ENCODE measurements at places on chromosomes 11 and 22.

DNA sequence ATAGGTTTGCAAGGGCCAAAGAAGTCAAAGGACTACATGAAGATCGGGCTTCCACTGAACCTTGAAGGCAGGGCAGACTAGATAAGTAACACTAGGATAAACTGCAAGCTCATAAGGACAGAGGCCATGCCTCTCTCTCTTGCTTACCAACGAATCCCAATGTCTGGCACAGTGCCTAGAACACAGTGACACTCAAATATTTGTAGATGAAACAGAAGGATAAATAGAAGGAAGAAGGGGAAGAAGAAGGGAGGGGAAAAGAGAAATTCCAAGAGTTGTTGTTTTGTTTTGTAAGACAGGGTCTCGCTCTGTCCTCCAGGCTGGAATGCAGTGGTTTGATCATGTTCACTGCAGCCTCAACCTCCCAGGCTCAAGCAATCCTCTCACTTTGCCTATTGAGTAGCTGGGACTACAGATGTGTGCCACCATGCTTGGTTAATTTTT lies 26.9 kb downstream of the SIK3 start:
- DNase-seq = no peak

DNA sequence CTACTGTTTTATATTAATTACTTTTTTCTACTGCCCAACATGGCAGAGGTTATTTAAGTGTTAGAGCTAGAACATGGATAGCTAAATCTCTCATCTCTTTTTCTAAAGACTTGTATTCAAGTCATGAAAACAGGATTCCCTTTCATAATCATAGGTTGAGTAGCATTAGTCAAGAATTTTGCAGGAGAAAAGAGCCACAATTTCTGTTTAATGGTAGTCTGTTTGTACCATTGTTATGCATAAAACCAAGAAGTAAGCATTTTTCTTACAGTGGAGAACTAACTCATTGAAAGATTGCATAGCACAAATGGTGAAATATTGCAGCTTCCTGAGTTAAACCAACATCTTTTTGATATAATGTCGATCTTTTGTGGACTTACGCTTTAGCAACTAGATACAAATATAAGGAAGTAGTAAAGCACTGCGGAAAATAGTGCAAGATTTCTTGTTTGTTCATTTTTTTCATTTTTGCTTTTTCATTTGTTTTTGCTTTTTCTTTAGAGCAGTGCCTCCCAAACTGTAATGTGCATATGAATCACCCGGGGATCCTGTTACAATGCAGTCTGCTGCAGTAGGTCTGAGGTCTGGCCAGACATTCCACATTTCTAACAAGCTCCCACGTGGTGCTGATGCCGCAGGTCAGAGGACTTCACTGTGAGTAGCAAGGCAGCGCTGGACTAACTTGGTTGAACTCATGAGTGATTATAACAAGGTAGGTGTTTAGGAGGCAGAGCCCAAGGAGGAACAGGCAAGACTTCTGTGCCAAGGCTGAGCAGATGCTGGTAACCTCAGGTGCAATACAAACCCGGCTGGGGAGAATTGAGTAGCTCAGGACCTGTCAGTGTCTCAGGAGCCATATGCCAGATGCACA lies 4.6 kb downstream of the ETS1 start:
- no peak for DNase-seq

GRCh38 chr11:17991783-17992433 lies 20.9 kb downstream of the SERGEF start:
- peak; percentile 60 for DNase-seq

- no peak for DNase-seq
These were observed at the start of gene JAML for GRCh38 chr11:118224511-118225188. Gene JAML, minus strand, starts transcription at chr11:118225011. Its CDS starts 10,145 bp downstream, at chr11:118214866.

DNA sequence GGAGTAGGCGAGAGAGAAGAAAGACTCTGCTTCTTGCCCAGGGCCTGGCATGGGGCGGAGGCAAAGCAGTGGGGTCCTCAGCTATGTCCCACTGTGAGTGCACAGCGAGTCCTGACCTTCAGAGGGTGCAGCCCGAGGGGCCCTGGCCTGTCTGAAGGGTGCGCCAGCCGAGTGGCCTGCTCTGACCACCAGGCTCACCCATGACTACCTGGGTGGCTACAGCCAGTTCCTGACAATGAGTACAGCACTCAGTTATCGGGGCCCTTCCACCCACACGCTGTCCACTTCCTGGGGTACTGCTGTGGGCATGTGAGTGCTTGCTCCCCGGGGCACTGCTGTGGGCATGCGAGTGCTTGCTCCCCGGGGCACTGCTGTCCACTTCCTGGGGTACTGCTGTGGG lies 74.1 kb upstream of the B3GAT1 start:
- DNase-seq = no peak

- peak; percentile 52 for DNase-seq
These were observed 51.2 kb upstream of the EMID1 start for GRCh38 chr22:29154364-29155048.

- DNase-seq = no peak
These were observed 1.9 kb upstream of the MOGAT2 start for GRCh38 chr11:75715688-75716087.

DNA sequence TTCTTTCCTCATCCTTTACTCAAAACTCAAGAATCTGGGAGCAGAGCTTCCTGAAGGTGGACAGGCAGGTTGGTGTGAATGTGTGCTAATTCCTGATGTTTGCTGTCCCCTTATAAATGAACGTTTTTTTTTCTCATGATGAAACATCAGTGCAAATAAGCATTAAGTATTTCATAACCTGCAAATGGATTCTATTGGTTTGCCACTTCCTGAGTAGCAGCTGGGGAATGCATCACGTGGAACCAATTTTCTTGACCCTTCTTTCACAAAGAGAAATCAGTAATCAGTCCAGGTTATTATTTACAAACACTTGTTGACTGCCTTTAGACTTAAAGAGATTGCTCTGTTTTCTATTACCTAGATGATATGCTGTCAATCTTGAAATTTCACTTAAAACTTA lies 40.1 kb upstream of the SCN3B start:
- no peak for DNase-seq

GRCh38 chr22:18058371-18059093 lies 19.3 kb upstream of the PEX26 start:
- no peak for DNase-seq

DNA sequence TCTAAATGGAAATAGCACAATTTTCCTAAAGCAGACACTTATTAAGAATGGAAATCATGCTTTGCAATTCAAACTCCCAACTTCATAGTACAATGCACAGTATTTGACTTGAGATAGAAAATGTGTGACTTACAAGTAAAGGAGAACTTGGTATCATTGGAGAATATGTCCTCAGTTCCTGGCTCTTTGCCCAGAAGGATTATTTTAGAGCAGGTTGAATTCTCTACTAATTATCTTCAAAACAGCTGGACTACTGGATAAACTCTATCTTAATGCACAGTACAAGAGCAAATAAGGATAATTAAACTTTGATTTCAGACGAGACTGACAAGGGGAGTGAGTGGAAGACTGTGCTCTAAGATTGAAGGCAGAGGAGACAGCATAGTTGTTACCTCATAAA lies 839.4 kb downstream of the OPCML start:
- DNase-seq = no peak

DNA sequence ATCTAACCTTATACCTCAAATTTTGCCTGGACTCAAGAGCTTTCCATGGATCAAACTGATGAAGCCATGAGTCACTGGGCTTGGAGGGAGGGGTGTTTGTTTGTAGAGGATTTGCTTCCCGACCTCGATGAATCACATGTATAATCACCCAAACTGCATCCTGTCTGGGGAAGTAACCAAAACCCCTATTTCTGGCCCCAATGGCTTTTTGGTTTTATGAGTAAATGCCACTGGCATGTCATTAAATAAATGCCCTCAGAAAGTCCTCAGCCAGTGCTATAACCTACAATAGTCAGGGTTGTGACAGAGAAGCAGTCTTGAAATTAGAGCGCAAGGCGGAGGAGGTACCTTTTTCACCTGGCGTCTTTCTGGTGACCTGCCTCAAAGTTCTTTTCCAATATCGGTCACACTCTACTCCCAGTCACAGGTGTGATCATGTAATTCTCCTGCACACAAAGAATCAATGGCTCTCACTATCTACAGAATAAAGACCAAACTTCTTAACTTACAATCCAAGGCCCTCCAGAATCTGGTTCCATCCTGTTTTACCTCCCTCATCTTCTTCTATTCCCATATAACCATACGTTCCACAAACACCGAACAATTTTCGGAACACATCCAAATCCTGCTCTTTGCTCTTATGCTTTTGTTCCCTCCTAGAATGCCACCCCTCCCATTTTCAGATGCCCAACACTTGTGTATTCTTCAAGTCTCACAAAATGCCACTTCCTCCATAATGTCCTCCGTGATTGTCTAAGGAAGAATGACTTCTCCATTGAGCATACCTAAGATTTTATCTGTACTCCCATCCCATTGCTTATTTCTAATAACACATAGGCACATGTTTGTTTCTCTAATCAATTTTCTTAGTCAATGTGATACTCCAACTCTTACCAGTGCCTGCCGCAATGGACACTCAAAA lies 81.3 kb upstream of the BLID start:
- DNase-seq = peak; percentile 48

GRCh38 chr11:64745189-64745520 lies 1.2 kb upstream of the RASGRP2 start:
- no peak for DNase-seq

DNA sequence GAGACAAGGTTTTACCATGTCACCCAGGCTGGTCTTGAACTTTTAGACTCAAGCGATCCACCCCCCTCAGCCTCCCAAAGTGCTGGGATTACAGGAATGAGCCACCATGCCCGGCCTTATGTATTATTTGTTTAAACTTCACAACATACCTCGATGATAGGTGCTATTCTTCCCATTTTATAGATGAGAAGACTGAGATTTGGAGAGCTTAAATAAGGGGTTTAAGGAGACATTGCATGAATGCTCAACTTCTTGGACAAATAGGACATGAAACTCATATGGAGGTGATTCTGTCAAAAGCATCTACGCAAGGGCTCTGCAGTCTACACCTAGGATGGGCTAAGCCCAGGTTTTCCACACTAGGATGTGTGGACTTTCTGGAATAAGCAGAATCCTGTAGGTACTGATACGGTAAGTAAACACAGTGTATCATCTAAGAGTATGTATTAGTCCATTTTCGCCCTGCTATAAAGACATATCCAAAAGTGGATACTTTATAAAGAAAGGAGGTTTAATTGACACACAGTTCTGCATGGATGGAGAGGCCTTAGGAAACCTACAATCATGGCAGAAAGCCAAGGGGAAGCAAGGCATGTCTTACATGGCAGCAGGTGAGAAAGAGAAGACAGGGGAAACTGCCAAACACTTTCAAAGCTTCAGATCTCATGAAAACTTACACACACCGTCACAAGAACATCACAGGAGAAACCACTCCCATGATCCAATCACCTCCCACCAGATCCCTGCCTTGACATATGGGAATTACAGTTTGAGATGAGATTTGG lies 62.8 kb upstream of the CAPRIN1 start:
- DNase-seq = no peak

GRCh38 chr11:111308140-111308539 lies 9.8 kb downstream of the POU2AF3 start:
- DNase-seq = peak; percentile 99
